Thoracic aorta endothelial cell (primary cell): ENCODE measurements at places on chromosomes 1 and 21. TPM values are rescaled to one million over a fixed set of nuclear protein-coding genes. Genes with fewer than 3 reads are reported as not detected.

KIAA1614 gene
- total RNA-seq = 0.66 and 1.9 TPM in 2 replicates

FMO2 gene
- not detected in 2 replicates for total RNA-seq

ADGRB2 gene
- 0.79 and 0.80 TPM in 2 replicates for total RNA-seq

PCP4 gene
- total RNA-seq = not detected in 2 replicates

MAEL gene
- total RNA-seq = not detected in 2 replicates

SYCP1 gene
- not detected in 2 replicates for total RNA-seq

AMY1A gene
- total RNA-seq = not detected in 2 replicates

TNFAIP8L2 gene
- not detected in 2 replicates for total RNA-seq

PGBD5 gene
- total RNA-seq = under 0.01 and 0.07 TPM in 2 replicates

CD1B gene
- total RNA-seq = not detected in 2 replicates

CTSS gene
- total RNA-seq = 32.7 and 35.2 TPM in 2 replicates

MNDA gene
- not detected in 2 replicates for total RNA-seq

CASZ1 gene
- 1.2 and 3.7 TPM in 2 replicates for total RNA-seq

FAM163A gene
- total RNA-seq = not detected in 2 replicates

CDC42SE1 gene
- 78.6 and 80.0 TPM in 2 replicates for total RNA-seq

HUNK gene
- under 0.01 TPM in 1 of 2 replicates, not detected in the other for total RNA-seq

LCE1A gene
- not detected in 2 replicates for total RNA-seq

LRRC53 gene
- total RNA-seq = not detected in 2 replicates

C1orf87 gene
- total RNA-seq = not detected in 2 replicates

HES3 gene
- not detected in 2 replicates for total RNA-seq

USH2A gene
- not detected in 2 replicates for total RNA-seq

AVPR1B gene
- total RNA-seq = not detected in 2 replicates

CAPN9 gene
- under 0.01 TPM in 1 of 2 replicates, not detected in the other for total RNA-seq

PGLYRP4 gene
- not detected in 2 replicates for total RNA-seq

CFAP74 gene
- total RNA-seq = not detected in 2 replicates

MANEAL gene
- total RNA-seq = 0.43 and 0.93 TPM in 2 replicates

BACE2 gene
- total RNA-seq = 143 and 259 TPM in 2 replicates

ZNF669 gene
- total RNA-seq = 8.3 and 12.9 TPM in 2 replicates

GUCA2B gene
- not detected in 2 replicates for total RNA-seq

PROK1 gene
- total RNA-seq = not detected in 2 replicates

FLG2 gene
- not detected in 2 replicates for total RNA-seq

ARHGEF10L gene
- total RNA-seq = 2.5 and 7.0 TPM in 2 replicates

SERPINC1 gene
- total RNA-seq = not detected in 2 replicates

SOAT1 gene
- total RNA-seq = 28.1 and 44.8 TPM in 2 replicates

KIAA0040 gene
- 34.4 and 54.3 TPM in 2 replicates for total RNA-seq

ATP1A2 gene
- not detected in 2 replicates for total RNA-seq

JMJD4 gene
- 23.0 and 24.5 TPM in 2 replicates for total RNA-seq

GREM2 gene
- total RNA-seq = not detected in 2 replicates

HSD3B2 gene
- not detected in 2 replicates for total RNA-seq

IL20 gene
- total RNA-seq = not detected in 2 replicates

HIVEP3 gene
- total RNA-seq = 2.7 and 2.9 TPM in 2 replicates

GBP5 gene
- total RNA-seq = 0.29 TPM in 1 of 2 replicates, not detected in the other

CLSTN1 gene
- total RNA-seq = 76.5 and 82.9 TPM in 2 replicates
